ENCODE measurements at places on chromosomes 11 and 22.

DNA sequence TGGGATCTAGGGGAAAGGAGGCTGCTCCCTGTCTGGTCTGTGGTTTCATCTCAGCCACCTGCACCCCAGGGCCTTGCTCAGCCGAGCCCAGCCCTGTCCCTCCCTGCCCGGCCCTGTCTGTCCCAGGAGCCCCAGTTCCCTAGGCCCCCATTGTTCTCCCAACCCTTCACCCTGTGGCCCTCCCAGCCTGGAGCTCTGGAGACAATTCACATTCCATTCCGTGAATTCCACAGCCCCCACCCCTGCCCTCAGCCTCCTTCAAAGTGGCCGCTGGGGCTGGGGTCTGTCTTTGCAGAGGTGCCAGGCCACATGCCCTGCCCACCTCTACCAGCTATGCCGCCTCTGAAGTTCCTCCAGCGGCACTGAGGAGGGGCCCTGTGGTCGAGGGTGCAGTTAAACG, 77.9 kb upstream of the WNT11 start:
- no peak for DNase-seq

DNA sequence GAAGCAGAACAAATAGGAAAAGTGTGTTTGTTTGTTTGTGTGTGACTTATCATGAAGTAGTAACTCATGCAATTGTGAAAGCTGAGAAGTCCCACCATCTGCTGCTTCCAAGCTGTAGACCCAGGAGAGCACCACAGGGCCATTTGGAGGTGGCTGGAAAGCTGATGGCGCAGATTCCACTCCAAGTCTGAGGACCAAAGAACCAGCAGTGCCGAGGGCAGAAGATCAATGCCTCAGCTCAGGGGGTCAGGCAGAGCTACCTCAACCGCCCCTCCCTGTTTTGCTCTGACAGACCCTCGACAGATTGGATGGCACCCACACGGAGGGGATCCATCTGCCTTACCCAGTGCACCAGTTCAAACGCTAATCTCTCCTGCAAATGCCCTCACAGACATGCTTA, 896.2 kb downstream of the BRD1 start:
- no peak for DNase-seq

DNA sequence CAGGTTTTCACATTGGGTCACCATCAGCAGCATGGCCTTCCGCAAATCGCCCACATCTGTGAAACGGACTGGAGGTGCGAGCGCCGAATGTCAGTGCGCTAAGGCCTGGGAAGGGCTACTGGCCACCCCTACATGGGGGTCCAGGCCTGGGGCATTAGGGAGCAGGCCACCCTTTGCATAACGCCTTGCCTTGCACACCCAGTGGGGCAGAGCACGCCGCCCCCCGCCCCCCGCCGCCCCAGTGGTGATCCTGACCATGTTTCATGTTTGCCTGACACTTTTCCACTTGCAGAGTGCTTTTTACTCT, 2.6 kb downstream of the GRK2 start:
- DNase-seq, result no peak

DNA sequence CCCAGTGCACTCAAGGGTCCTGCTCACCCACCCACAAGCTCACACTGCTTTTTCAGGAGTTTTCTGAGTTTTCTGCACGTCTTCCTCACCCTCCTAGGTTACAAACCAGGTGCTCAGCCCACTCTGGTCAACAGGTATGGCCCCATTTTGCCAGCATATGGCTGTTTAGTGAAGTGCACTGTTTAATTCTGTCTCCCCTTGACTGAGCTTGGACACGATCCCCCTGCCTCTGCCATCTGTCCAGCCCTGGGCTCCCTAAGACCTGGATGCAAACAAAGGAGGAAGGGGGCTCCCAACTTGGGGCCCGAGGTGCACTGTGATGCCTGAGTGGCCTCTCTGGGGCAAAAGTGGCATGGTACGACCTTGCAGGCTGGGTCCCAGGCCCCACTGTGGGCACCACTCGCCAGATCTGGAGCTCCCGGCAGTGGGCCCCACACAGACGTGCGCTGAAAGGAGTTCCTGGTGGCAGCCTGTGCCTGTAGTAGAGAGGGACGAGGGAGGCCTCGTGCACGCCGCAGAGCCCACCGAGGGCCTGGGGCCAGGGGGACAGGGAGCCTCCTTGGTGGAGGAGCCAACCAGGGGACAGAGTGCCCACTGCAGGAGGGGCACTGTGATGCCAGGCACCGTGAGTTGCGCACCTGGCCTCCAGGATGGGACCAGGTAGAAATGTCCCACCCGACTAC, 37.3 kb upstream of the COMT start:
- DNase-seq, result no peak

GRCh38 chr11:44928144-44928543, 22.5 kb downstream of the TP53I11 start:
- DNase-seq, result no peak

- DNase-seq, result no peak
Observed at GRCh38 chr11:134731213-134731961, 319.3 kb upstream of the B3GAT1 start.

- no peak for DNase-seq
Observed at GRCh38 chr11:67996051-67996450, 7.8 kb downstream of the UNC93B1 start.

DNA sequence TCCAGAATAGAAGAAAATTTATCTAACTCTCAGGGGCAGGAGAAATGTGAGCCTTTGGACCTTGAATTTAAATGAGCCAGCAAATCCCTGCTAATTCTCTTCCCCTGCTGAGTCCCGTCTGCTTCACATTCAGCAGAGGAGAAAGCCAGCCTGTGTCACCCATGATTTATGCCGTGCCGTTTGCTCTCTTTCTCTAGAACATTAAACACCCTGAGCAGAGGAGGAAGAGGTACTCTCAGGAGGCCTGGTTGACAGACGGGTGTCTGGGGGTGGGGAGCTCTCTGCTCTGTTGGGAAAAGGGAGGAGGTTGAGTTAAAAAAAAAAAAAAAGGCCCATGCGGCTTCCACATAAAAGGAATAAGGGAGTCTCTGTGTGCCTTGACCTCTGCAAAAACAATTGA, 11.3 kb upstream of the MTMR3 start:
- no peak for DNase-seq

GRCh38 chr22:36079041-36079440, 50.4 kb upstream of the RBFOX2 start:
- no peak for DNase-seq

- DNase-seq, result no peak
Observed at GRCh38 chr11:27328614-27329013, 34.4 kb downstream of the CCDC34 start.

DNA sequence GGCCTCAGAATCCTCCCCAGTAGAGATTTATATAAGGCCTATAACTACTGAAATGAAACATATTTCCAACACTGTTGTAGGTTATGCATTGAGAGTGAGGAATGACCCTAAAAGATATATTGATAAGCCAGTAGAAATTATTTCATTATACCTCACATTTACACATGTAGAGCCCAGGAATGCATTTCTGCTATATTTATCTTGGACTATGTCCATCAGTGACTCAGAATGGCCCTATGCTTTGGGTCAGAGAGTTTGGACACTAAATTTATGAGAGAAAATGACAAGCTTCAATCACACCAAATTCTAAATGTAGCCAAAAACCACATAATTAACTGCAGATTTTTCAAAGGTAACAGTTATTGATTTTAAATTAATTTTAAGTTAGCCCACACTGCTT, 761.9 kb downstream of the DLG2 start:
- no peak for DNase-seq

GRCh38 chr11:44088377-44088776, 7.1 kb upstream of the EXT2 start:
- DNase-seq, result no peak

- DNase-seq, result no peak
Observed at GRCh38 chr11:2976294-2977063, 15.7 kb downstream of the NAP1L4 start.

GRCh38 chr11:63908631-63909401, 8.1 kb downstream of the RCOR2 start:
- DNase-seq, result no peak

- DNase-seq, result no peak
Observed at GRCh38 chr11:66494935-66495334, 14.7 kb downstream of the DPP3 start.

GRCh38 chr22:34973016-34973415, 92.9 kb upstream of the ISX start:
- no peak for DNase-seq

GRCh38 chr22:20012741-20013331, 3.8 kb downstream of the ARVCF start:
- DNase-seq, result no peak

DNA sequence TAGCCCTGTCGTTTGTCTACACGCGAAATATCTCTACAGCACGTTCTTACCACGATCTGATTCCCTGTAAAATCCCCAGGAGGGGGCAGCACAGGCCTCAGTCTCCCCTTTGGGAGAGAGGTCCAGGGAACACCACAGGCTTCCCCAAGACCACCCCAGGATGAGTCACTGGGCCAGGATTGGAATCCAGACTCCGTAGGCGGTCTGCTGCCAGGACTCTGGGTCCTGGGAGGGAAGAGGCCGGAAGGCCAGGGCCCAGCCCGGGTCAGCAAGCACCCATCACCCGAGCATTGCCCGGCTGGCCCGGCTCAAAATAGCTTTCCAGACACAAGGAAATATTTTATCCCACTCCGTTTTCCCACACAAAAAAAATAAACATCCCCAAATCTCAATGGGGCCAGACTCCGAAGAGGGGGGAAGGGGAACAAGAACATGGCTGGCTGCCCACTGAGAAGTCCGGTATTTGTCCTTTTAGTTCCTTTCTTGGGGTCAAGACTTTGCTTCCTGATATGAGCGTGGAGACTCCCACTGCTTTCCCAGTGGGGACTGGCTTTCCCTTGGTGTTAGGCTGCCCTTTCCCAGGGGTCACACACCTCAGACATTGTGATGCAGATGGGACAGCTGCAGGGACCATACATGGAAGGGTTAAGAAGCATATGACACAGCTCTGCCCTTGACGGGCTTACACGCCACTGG, 91.3 kb downstream of the LRRC32 start:
- no peak for DNase-seq
